ENCODE measurements at places on chromosomes 3 and 15. TPM values are rescaled to one million over a fixed set of nuclear protein-coding genes. Genes with fewer than 3 reads are reported as not detected.

DNA sequence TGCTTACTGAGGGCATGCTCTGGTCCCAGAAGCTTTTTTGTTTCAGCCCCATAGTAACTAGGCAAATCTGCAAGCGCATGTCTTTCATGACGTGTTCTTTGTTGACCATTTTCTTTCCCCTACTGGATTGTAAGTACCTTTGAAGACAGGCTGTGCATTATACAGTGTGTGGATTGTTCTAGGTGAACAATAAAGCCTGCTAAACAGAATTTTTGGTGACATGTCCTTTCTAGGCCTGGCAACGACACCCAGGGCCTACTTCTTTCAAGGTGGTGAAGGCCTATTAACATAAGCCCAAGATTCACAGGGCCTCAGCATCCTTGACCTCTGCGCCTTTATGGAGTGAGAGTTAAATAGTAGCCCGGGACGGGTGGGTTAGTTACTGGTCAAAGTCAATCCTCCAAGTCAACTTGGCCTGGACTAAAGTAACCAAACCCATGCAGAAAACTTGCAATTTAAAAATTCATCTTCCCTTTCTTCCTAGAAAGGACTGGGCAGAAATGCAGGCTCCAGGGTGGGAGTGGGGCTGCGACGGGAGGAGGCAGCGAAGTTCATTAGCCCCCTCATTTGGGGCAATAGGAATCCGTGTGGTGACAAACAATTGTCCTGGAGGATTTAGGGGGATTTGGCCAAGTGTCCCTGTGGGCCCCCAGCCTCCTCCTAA, 37.6 kb upstream of the TRIM71 start:
- DNase-seq = no peak

TM4SF1 gene
- 52.2 TPM for total RNA-seq

DNA sequence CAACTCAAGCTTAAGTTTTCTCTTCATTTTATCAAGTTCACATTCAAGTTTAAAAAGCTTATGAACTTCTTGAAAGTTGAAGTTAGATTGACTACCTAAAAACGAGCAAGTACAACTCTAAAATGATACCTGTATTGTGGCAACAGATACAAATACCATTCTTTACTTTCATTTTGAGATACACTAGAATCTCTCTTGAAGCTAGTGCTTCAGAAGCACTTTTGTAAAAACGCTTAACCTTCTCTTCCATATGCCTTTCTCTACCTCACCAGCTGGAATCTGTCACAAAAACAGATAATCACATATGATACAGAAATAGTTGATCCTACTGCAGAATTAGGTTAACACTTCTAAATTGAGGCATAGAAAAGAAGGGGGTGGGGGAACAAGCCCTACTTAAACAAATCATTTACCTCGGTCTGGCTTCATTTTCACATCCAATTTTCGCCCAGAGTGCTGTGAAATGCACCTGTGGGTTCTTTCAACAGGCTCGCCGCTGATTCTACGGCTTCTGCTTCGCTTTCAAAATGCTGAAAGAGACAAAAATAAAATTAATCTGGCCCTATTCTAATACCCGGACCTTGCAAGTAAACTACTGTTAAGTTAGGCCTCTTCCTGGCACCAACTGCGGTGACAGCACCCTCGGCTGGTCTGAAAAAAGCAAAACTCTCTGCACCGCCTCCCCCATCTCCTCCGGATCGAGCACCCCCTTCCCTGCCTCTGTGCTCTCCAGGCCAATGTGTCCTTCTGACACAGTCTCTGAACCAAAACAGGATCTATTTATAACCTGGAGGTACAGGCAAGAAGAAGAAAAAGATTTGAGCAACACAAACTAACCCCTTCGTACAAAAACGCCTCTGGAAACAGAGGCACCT, 1.4 kb downstream of the ATOSA start:
- peak; percentile 62 for DNase-seq

CCDC39 gene
- under 0.01 TPM for total RNA-seq

ROPN1 gene
- not detected for total RNA-seq

Measured in fibroblast of villous mesenchyme (primary cell).